ENCODE measurements at places on chromosomes 2 and 18. TPM values are rescaled to one million over a fixed set of nuclear protein-coding genes. Genes with fewer than 3 reads are reported as not detected.

Gene ANKRD36C
- total RNA-seq = 45.0 TPM

Gene CCDC85A
- total RNA-seq = 6.7 TPM

Gene POU3F3
- total RNA-seq = not detected

Gene ALLC
- total RNA-seq = not detected

Gene GALR1
- total RNA-seq = not detected

Gene EMILIN1
- 203 TPM for total RNA-seq

Gene GAL3ST2
- total RNA-seq = 0.14 TPM

Gene NEU4
- not detected for total RNA-seq

Gene VSNL1
- 0.22 TPM for total RNA-seq

Gene PER2
- total RNA-seq = 5.9 TPM

Gene UGT1A8
- total RNA-seq = not detected

Gene UGT1A3
- not detected for total RNA-seq

Gene SGPP2
- total RNA-seq = not detected

Gene IL37
- total RNA-seq = not detected

Gene LPIN2
- total RNA-seq = 41.1 TPM

Gene PLEKHH2
- total RNA-seq = 1.1 TPM

Gene DAW1
- 1.5 TPM for total RNA-seq

Gene ACOXL
- total RNA-seq = not detected

Gene TCF23
- not detected for total RNA-seq

Gene TEX44
- total RNA-seq = not detected

Gene ACMSD
- not detected for total RNA-seq

Gene SLC66A2
- 40.8 TPM for total RNA-seq

Gene HOXD11
- 0.22 TPM for total RNA-seq

Gene TOGARAM2
- under 0.01 TPM for total RNA-seq

Gene LYG1
- 0.44 TPM for total RNA-seq

Gene EML6
- total RNA-seq = 2.2 TPM

Gene RAD51AP2
- total RNA-seq = under 0.01 TPM

Gene CMPK2
- 0.22 TPM for total RNA-seq

Gene SLC38A11
- total RNA-seq = 0.57 TPM

Gene PID1
- total RNA-seq = 35.0 TPM

Gene NOP58
- 65.7 TPM for total RNA-seq

Gene GBX2
- 0.66 TPM for total RNA-seq

Gene RNF152
- total RNA-seq = 127 TPM

Gene FBXO15
- 1.3 TPM for total RNA-seq

Gene LIMS4
- total RNA-seq = 18.6 TPM

Gene KCNS3
- 7.0 TPM for total RNA-seq

Gene CRYGC
- total RNA-seq = not detected

Gene ACP1
- total RNA-seq = 101 TPM

Gene REG1A
- not detected for total RNA-seq

Gene ELOA2
- total RNA-seq = not detected

Gene CD8A
- not detected for total RNA-seq

Gene IL36RN
- under 0.01 TPM for total RNA-seq

Gene MORN2
- 6.3 TPM for total RNA-seq

Gene SLC8A1
- 10.1 TPM for total RNA-seq

Gene OSR1
- 6.6 TPM for total RNA-seq

Gene MYOM1
- total RNA-seq = 0.22 TPM

Gene CAVIN2
- total RNA-seq = 18.6 TPM

Gene ANKRD53
- total RNA-seq = 0.72 TPM

Gene CD8B2
- not detected for total RNA-seq

Gene CDH19
- not detected for total RNA-seq

Gene CDC42EP3
- 197 TPM for total RNA-seq

Gene IL36G
- total RNA-seq = not detected

Gene CAPG
- total RNA-seq = 40.5 TPM

Gene C2orf74
- 13.8 TPM for total RNA-seq

Gene ADCYAP1
- not detected for total RNA-seq

Data from placental pericyte (primary cell).